ENCODE measurements at places on chromosomes 4 and X.

GRCh38 chr4:140277576-140277975 is 95.9 kb upstream of the SCOC start:
- DNase-seq = no peak

- DNase-seq = no peak
Observed at GRCh38 chrX:120727452-120727851, 97.6 kb upstream of the C1GALT1C1 start.

GRCh38 chr4:68076194-68076593 is 53.5 kb downstream of the TMPRSS11F start:
- DNase-seq = no peak

DNA sequence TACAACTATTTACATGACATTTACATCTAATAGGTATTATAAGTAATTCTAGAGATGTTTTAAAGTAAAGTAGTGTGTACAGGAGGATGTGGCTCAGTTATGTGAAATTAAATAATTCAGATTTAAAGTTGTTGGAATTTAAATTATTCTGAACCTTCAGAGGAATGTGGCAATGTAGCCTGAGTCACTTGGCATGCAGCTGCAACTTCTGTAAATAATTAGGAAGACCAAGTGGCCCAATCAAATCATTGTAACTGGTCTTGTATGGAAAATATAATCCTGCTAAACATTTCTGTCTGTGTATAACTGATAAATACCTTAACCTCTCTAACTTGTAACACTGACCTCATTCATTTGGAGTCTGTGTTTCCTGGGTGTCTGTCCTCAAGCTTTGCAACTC is 828.9 kb downstream of the GLUD2 start:
- no peak for DNase-seq

DNA sequence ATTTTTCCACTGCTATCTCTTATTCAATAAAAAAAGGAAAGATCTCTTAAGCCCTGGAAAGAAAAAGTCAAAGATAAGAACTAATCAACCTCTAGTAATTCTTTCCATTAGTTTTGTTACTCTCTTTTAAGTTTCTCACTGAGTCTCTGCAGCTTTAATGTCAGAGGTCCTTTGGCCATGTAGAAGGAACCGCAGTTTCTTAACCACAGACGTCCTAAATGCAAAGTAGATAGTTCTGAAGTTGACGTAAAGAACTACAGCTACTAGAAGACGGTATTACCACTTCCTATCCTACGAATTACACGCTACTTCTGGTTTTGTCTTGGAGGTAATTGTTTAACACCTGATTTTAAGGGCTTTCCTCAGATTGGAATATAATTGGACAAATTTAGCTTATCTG is 325.9 kb downstream of the ANKRD50 start:
- DNase-seq = no peak

DNA sequence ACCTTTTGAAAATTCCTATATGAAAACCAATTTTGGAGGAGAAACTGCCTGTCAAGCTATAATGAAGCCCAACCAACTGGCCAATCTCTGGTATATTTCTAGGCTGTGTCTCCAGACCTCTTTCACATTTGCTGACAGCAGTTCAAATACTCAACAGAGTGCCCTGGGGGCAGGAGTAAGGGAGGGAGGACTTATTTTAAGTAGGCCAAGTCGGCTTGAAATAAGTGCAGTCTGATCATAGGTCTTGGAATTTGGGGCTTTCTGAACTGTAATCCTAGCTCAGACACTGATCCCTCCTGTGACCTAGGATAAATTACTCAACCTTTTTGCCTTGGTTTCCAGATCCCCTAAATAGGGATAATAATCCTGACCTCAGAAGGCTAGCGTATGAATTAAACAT is 59.4 kb upstream of the SLC7A11 start:
- no peak for DNase-seq

DNA sequence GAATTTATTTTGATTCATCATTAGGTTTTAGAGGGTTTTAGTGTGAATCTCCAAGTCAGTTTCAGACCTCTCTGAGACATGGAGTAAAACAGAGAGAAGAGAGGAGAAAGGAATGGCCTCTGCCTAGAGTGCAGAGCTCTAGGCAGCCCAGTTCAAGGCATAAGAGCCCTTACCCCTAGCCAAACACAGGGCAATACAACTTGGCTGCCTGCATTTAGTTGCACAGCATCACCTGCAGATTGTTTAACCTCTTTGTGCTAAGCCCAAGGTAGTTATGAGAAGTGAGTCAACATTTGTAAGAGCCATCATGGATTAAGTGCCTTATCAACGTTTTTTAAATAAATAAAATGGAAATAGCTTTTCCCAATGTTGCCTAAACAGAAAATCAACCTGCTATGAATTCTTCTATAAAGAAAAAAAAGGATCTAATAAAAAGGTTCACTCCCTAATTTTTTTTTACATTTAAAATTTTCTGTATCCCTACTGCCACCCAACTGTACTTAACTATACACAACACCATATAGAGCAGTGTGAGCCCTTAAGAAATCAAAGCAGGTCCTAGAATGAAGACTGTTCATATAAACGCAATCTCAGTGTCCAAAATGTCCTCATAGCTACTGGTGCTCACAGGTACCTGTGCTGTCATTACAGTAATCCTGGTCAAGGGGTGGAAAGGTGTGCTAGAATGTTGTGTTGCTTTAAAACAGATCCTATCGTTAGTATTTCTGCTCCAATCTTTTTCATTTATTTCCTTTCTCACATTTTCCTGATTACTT is 36.0 kb downstream of the PF4 start:
- DNase-seq = no peak

- DNase-seq = no peak
Observed at GRCh38 chrX:67543818-67544217, at the start of gene AR. TSS of gene AR (plus strand) at chrX:67544021. CDS start at chrX:67545147, 1,126 bp downstream.

GRCh38 chrX:148314876-148315275 is 185.5 kb upstream of the AFF2 start:
- DNase-seq = no peak
